ENCODE measurements at places on chromosomes 1 and 21.

DNA sequence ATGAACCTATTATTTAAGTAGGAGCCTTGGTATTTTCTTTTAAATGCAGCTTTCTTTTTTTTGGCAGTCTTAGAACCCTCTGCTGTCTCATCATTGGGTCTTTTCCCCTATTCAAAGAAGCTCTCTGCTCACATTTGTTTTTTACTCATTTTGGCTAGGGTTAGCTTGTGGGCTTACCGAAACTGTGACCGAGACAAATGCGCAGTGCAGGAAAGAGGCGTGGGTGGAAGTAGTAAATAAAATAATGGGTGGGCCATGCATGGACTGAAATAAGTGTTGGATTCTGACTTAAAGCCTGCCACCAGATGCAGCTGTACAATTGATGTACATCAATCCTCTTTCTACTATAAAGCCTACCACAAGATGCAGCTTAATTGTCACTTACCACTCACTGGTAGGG lies 14.7 kb downstream of the XPR1 start:
- no peak for DNase-seq

DNA sequence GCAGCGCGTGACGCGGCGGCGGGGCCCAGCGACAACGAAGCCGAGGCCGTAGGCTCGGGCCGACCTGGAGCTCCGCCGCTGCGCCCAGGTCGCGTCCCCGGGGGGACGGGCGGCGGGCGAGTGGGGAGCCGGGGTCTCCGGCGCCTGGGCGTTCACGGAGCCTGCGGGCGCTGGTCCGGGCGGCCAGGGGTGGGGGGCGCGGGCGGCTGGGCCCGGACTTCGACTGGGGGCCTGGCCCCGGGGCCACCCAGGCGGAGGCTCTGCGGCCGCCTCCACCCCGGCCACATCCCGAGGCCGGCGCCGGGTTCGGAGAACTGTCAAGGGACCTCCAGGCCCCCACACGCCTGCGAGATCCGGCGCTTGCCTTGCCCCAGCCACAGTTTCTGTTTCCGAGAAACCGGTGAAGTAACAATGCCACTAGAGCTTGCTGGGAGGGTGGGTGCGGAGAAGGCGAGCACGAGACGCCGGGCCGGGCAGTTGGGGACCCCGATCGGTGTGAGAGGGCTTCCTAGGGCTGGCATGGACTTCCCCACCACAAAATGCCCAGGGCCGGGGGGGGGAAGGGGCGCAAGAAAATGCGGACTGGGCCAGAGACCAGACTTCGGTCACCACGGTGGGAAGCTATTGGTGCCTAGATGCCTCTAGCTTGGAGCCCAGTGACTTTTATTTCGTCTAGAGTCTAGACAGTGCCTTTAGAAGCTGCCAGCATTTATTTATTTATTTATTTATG lies 501 bp downstream of the FBXO6 start:
- DNase-seq = no peak

DNA sequence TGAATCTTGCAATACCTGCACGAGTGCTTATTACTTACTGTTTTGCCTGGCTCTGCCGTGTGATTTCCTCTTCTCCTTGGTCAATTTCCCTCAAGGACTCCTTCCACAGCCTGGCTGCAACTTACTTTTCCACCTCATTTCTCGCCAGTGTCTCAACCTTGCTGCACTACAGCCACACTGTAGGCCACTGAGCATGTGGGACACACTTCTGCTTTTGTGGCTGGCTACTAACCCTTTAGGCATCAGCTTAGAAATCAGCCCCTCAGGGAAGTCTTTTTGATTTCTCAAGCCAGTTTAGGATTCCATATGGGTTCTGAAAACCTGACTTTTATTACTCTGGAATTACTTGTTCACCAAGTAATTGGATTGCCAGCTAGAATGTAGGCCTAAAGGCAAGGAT lies 5.2 kb upstream of the DMRTB1 start:
- no peak for DNase-seq

DNA sequence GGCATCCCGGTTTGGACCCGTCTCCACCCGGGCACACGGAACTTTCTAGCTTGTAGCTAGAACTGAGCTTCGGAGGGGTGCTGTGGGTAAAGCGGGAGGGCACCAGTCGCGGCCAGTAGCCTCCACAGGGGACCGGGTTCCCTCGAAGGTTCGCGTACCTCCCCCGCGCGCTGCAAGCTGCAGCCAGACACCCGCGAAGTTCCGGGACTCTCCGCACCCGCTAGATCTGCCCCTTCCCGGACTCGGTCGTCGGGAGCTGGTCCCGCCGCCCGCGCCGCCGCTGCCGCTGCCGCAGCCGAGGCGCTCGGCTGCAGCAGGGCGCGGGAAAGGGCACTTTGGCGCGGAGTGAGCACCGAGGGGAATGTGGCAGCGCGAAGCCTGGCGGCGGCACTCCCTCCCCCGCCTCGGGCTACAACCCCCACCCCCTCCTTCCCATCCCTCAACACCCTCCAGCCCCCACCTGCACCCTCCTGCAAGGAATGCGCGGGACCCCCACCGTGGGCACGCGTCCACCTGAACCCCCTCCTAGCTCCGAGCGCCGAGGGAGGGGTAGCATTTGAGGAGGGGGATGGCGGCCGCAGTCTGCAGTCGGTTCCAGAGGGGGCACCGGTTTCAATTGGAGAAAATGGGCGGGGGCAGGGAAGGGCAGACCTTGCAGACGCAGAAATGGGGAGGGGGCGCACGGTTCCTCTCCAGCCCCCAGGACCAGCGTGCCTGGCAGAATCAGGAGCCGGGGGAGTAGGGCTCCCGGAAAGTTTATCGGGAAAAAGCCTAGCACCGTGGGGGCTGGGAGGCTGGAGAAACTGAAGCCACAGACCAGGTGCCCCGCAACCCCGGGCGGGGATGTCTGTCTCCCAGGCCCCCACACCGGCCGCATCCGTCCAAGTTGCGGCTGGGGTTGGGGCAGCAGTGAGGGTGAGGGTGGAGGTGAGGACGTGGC lies 968 bp downstream of the CSMD2 start:
- no peak for DNase-seq

DNA sequence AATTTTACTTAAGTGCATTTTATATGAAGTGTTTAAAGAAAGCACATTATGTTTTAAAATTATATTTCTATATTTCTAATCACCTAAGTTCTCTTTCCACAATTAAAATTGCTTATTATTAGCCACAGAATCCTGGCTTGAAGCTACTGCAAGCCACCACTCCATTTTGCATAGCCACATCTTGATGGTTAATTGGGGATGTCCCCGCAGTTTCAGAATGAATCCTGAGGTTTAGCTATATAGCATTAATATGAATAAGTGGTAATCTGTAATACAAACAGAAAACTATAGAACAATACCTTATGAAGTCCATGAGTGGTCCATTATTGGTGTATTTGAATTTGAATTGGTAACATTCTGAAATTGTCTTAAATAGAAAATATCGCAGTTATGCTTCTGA lies 11.6 kb upstream of the GOLPH3L start:
- no peak for DNase-seq

GRCh38 chr1:80523861-80524260 lies 1276.9 kb upstream of the ADGRL2 start:
- DNase-seq = no peak

- DNase-seq = peak; percentile 55
These were observed 61.4 kb downstream of the OLFML2B start for GRCh38 chr1:161962091-161962887.

GRCh38 chr1:45065083-45065482 lies 53.0 kb downstream of the UROD start:
- no peak for DNase-seq

GRCh38 chr1:44826375-44827196 lies 16.5 kb downstream of the PTCH2 start:
- DNase-seq = no peak

- no peak for DNase-seq
These were observed 131.8 kb downstream of the MIS18A start for GRCh38 chr21:32147041-32147440.

GRCh38 chr1:246435421-246436041 lies 71.5 kb downstream of the SMYD3 start:
- DNase-seq = no peak

DNA sequence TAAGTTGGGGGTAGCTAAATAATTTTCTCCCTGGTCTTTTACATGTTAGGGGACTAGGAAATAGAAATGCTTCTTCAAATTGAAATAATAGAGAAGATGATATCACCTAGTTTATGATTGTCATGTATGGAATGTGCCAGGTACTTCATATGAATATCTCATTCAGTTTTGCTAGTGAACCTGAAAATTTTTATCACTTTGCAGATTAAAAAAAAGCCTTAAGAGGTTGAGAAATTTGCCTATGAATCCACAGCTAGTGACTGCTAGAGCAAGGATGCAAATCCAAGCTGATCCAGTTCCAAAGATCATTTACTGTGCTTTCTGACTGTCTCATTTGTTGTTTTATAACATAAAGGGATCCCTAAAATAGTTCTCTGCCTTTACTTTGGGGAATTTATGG lies 24.7 kb downstream of the RNF2 start:
- DNase-seq = no peak

GRCh38 chr1:156747742-156748669 lies 3.5 kb downstream of the HDGF start:
- DNase-seq = no peak

GRCh38 chr1:90074566-90074965 lies 79.7 kb downstream of the ZNF326 start:
- no peak for DNase-seq

DNA sequence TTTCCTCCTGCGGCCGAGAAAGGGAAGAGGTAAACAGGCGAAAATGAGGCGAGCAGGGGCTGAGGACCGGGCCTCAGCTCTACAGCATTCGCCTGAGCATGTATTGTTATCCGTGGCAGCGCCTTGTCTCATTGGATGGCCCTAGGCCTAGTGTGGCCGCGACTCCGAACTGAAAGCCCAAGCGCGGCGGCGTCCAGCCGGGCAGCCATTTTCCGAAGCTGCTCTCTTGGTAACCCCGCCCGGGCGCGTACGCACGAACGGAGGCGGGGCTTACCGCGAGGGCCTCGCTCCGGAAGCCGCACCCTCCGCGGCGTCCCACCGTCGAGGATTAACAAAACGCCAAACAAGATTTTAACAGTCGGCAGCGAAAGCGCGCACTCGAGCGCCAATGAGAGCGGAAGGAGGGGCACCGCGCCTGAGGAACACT lies 797 bp upstream of the USP1 start:
- DNase-seq = peak; percentile 7

DNA sequence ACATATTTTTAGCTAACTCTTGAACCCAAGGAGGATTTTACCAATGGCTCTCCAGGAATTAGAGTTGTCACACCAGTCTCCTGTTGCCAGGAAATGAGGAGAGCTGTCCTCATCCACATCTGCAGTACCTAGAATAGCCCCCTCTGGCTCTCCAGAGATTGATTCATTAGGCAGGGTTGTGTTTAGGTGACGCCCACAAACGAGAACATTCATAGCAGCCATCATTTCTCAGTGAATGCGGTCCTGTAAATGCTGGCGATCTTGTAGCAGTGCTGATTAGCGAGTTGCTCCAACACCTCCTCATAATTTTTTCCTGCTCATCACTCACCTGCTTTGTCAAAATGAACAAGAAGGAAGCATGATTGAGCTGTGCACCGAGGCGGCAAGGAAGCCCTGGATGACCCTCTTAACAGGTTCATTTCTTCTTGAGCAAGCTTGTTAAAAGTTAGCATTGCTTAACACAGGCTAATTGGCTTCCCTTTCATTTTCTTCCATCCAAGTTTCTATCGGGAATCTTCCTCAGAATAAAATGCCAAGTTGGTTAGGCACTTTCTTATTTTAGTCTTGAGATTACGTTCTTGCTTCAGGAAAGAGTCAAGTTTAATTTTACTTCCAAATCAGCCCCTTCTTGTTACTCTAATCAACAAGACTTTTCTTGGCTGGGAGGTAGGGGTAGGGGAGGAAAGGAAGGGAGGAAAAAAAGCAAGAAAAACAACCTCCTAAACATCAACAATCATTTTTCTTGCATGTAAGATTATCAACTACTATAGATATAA lies 16.5 kb upstream of the KLHDC8A start:
- DNase-seq = no peak

- DNase-seq = no peak
These were observed 64.8 kb downstream of the DHRS3 start for GRCh38 chr1:12552951-12553921.

DNA sequence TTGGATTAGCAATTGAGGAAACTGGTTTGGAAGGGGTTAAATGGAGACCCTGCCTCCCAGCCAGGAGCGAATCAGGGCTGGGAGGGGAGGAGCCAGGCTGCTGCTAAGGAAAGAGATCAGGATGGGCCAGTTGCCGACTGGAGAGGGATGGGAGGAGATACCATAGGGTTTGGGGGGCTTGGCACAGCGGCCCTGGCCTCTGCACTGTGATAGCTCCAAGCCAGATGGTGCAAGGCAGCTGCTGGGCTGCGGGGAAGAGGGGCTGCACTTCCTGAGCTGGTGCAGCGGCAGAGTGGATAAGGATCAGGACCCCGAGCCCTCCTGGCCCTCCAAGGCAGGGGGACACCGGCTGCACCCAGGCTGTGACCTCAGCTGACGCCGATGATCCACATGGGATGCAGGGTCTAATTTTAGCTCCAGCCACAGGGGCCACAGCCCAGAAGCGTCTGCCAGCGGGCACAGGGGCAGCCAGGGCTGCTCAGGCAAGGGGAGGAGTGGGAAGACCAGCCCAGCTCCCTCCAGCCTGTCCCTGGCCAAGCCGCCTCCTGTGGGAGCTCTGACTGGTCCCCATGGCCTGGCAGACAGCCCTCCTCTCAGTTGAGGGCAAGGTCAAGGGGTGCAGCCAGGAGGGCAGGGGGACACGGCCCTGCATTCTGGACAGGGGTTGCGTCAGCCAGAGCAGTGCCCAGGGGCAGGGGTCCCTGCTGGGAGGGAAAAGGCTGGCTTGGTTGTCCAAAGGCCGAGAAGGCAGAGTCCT lies at the start of gene EXTL1:
TSS of gene EXTL1 (plus strand) at position 129 of the 757 bp plus-strand sequence. CDS start 872 bp downstream, outside the sequence.
- DNase-seq = no peak

DNA sequence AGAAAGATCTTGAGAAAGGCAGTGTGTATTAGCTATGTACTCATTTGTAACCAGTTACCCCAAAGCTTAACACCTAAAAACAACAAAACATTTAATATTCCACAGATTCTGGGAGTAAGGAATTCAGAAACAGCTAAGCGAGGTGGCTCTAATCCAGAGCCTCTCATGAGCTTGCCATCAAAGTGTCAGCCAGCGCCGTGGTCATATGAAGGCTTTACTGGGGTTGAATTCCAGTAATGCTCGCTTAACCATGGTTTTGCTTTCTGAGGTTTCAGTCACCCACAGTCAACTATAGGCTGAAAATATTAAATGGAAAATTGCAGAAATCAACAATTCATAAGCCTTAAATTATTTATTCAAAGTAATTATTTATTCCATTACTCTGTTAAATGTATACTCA lies 101.8 kb downstream of the CLIC6 start:
- no peak for DNase-seq

DNA sequence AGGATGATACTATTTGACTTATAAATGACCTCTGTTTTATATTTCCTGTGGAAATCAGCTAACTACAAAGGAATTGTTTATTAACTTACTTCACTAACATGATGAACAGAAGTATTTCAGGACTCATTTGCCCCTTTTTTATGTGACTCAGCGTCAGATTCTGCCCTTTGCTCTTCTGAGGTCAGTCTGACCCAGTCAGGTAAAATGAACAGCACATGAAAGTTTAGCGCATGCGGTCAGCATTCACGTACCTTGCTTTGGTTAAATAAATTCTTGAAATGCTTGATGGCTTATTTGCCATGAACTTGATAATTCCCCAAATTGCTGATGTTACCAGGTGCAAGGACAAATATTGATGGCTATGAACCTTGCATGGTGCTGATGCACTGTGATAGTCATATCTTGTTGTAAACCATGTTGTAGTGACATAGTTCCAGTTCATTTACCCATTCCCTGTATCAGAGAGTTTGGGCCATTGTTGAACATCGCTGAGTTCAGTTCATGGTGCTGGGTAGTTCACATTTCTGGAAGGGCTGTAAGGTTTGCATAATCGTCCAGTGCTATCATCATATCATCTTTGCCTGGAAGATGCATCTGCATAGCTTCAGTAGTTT lies 133.4 kb downstream of the NFIA start:
- no peak for DNase-seq

GRCh38 chr21:15061747-15062605 lies 2.8 kb downstream of the NRIP1 start:
- DNase-seq = no peak
